ENCODE measurements at places on chromosomes 2 and 18.

- no peak for DNase-seq
These were observed 226.0 kb upstream of the LRRTM1 start for GRCh38 chr2:80530442-80531064.

GRCh38 chr2:158495175-158495574, 38.4 kb downstream of the PKP4 start:
- no peak for DNase-seq

- DNase-seq, result no peak
These were observed 84.6 kb downstream of the RDH14 start for GRCh38 chr2:18475884-18476283.

- no peak for DNase-seq
These were observed 442.9 kb downstream of the KCNJ3 start for GRCh38 chr2:155141418-155141817.

DNA sequence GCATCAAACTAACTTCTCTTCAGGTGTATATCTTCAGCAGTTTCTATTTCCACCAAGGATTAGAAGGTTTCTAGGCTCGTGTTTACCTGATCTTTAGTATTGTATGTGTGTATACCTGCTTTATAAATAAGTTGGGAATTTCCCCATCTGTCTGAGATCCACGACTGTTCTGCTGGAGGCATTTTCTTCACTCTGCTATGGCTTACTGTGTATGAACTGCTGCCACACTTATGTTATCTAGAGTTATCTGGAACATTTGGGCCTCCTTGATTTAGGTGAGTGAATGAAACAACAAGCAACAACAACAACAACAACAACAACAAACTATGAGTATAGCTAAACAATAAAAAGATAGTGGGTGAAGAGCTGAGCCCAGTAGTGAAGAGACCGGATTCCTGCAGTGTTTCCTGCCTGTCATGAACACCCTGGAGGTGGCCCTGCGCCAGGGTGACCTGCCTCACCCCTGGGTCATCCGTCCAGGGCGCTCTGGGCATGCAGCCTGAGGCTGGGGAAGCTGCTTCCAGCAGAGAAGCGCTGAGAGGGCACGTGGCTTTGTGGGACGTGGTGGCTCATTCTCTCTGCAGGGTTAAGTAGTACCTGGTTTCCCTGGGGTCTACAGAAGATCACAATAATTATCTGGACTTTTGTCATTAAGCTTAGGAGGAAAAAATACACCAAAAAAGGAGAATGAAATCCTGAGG, 56.1 kb upstream of the GATA6 start:
- no peak for DNase-seq

DNA sequence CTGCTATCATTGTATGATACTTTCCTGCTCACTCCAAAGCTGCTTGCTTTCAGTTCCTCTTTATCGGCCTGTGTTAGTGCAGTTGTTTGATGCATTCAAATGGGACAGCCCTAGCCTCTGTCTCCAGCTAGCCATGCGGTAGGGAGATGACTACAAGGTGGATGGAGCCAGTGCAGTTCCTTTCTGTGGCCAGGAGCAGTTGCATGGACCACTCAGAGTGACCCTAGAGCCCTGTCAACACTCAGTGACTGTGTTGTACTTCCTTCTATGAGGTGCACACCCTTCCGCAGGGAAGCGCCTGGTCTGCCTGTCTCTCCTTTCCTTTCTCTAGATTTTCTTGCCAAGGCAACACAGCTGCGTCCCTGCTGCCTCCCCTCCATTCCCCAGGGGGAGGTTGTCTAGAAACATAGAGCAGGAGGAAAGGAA, 33.8 kb downstream of the KCNS3 start:
- no peak for DNase-seq

DNA sequence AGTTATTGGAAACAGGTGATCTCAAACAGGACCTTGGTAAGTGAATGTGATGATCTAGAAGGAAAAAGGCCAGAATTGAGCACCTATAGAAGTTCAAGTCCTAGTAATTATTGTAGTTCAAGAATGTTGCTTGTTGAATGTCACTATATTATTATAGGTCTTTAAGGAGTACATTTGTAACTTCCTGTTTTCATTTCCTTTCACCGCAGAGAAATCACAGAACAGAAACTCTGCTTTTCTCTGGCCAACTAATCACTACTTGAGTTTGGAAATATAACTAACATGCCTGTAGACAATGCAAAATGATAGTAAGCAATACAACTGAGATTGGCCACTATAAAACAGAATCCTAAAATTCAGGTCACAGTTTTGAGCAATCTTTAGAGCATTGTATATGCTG, 61.8 kb upstream of the EFEMP1 start:
- DNase-seq, result no peak

GRCh38 chr2:28393114-28393836, 617 bp downstream of the FOSL2 start:
- DNase-seq, result no peak

GRCh38 chr18:48813833-48814489, 136.8 kb downstream of the SMAD7 start:
- DNase-seq, result no peak

GRCh38 chr2:46007412-46007811, 289.8 kb upstream of the EPAS1 start:
- no peak for DNase-seq

Data from T1000 (cell line).